ENCODE measurements at places on chromosomes 4 and X.

DNA sequence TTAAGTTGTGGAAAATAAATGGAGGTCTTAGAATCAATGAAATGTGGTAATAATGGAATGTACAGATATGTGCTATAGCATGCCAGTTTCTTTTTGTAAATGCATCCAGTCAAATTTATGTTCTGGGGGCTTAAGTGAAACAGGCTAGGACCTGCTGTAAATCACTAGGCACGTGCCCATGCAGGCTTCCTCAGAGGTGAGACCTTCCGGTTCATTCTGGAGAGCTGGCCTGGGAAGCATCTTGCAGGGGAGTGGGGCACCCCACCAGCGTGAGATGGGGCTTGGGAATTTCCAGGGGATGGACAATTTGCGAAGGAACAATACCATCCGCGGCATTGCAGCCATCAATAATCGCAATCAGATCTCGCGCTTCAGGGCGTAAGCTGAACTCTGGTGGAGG, 80.1 kb downstream of the SORCS2 start:
- no peak for ATAC-seq
- H3K4me3 ChIP-seq: no peak overlapping the region
- no peak overlapping the region for H3K27ac ChIP-seq
- peaks cover 20% of the 10 kb centered on the region for H3K27me3 ChIP-seq

DNA sequence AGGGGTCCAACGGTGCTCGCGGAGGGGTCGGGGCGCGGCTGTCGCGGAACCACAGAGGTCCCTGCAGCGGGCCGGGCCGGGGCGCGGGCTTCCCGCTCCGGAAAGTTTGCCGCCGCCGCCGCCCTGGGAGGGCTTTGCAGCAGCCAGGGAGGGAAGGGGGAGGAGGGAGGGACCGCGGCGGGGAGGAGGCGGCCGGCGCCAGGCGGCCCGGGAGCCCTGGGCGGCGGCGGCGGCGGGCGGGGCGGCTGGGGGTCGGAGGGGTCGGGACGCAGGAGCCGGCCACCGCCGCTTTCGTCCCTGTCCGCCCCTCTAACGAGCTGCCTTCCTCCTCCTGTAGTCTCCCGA, 375 bp downstream of the FGFR3 start:
- no peak overlapping the region for H3K4me3 ChIP-seq
- ATAC-seq: peak; percentile 52
- H3K4me1 ChIP-seq: no peaks in the 10 kb centered on the region
- no peaks in the 10 kb centered on the region for H3K36me3 ChIP-seq

GRCh38 chrX:123331859-123332258, 147.8 kb downstream of the GRIA3 start:
- H3K4me3 ChIP-seq: no peak overlapping the region
- no peaks in the 10 kb centered on the region for H3K36me3 ChIP-seq
- no peak overlapping the region for H3K27ac ChIP-seq
- ATAC-seq: no peak

DNA sequence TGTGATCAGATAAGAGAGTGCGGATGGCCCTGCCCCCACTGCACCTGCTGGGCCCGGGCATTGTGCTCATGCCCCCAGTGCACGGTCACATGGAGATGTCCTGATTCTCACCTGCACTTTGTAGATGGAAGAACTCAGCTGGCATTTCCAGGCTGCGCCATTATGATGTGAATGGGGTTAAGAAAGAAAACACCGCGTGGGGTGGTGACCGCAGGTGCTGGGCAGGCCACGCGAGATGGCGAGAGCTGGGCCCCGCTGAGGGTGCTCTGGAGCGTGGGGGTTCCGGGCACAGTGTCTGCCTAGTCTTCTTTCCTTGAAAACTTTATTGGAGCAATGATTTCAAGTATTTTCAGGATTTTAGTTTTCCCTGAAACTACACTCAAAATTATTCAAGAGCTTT, 17.8 kb upstream of the HGFAC start:
- no peak overlapping the region for H3K27ac ChIP-seq
- H3K36me3 ChIP-seq: no peaks in the 10 kb centered on the region
- H3K4me3 ChIP-seq: no peak overlapping the region

- H3K4me1 ChIP-seq: peaks cover 6% of the 10 kb centered on the region
- no peak overlapping the region for H3K4me3 ChIP-seq
- H3K27ac ChIP-seq: no peak overlapping the region
These were observed 13.5 kb upstream of the CCNQ start for GRCh38 chrX:153612413-153612812.

GRCh38 chr4:73661646-73662119, 41.4 kb upstream of the RASSF6 start:
- no peak overlapping the region for H3K4me3 ChIP-seq
- H3K27me3 ChIP-seq: no peaks in the 10 kb centered on the region
- peak; percentile 59 for ATAC-seq
- no peaks in the 10 kb centered on the region for H3K36me3 ChIP-seq
- no peak overlapping the region for H3K27ac ChIP-seq

Data from activated T-helper 17 cell treated with anti-CD3 and anti-CD28 coated beads, Interleukin-2, amount 50 U/mL, for 72 hours (primary cell).